ENCODE measurements at places on chromosomes 13 and 19.

GRCh38 chr13:58085819-58086218 is 454.3 kb downstream of the PCDH17 start:
- no peak for DNase-seq

DNA sequence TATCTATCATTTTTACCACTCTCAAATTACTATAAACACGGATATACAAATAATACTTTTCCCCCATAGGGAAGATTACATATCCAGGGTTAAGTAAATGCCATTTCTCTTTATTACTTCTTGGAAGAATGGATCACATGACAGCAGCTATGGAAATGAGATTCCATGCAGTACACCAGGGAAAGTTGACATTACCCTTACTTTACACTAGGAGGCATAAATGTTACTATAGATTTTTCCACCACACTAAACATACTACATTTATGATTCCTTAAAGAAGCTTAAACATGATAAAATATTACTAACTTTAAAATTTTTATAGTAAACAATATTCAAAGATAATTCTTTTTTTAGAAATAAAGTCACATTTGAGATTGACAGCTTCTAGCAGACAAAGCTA is 611.4 kb downstream of the PCDH9 start:
- DNase-seq: peak; percentile 3

- DNase-seq: no peak
Observed at GRCh38 chr13:53327680-53328315, 299.2 kb downstream of the OLFM4 start.

DNA sequence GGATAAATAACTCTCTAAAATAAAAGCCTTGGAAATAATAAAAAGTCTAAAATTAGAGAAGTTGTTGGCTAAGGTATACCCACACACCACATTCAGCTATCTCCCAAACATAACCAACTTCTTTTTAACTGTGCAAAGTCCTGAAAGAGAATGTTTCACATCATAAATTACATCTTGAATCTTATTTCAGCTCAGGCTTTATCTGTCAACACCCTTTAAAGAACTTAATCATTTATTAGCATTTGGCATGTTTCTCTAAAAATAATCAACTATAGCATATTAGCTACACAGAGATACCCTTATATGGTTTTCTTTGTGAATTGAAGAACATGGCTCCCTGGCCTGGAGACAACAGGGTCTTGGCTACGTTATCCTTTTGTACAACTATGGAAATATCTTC is 6.9 kb downstream of the EDNRB start:
- no peak for DNase-seq

DNA sequence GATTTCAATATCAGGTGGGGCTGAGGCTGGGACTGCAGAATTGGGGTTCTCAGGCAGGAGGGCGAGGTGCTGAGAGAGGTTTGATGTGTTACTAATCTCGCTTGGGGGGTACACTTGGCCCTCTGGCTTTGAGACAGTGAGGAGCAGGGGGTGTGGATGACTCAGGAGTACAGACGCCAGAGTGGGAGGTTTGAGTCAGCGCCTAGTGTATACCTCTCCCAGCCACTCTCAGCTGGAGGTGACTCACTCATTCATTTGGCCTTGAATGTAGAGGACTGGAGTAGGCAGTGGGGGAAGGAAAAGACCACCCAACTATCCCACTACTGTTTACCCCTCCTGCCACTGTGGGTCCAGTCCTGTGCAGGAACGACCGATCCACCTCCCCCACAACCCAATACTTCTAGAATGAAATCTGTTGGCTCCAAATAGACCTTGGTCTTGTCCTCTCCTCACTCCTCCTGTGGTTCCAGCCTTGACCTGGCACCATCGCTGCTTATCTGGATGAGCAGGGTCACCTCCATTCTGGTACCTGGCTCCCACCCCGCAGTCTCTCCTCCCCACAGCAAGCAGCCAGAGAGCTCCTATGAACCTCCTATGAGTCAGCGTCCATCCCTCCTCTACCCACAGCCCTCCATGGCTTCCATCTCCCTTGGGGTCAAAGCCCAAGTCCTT is 20.1 kb upstream of the ZNRF4 start:
- DNase-seq: no peak

DNA sequence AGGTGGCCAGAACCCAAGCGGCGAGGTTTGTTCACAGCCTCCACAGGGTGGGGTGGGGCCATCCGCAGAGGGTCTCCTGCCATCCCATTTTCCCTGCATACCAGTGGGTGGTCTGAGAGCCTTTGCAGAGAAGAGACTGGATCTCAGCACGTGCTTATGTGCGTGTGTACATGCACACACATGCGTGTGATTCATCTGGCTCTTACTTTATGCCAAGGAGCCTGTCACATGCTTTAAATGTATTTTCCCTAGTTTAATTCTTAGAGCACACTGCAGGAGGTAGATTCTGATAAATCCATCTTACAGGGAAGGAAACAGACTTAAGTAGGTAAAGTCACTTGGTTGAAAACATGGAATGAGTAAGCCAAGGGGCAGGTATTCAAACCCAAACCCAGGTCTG is 47.1 kb downstream of the CAPN12 start:
- DNase-seq: no peak

GRCh38 chr13:111911754-111912452 is 155.0 kb upstream of the SOX1 start:
- DNase-seq: no peak

- DNase-seq: no peak
Observed at GRCh38 chr13:31121379-31122140, 40.1 kb downstream of the HSPH1 start.

- DNase-seq: no peak
Observed at GRCh38 chr13:65532231-65532630, 1697.9 kb downstream of the PCDH9 start.

DNA sequence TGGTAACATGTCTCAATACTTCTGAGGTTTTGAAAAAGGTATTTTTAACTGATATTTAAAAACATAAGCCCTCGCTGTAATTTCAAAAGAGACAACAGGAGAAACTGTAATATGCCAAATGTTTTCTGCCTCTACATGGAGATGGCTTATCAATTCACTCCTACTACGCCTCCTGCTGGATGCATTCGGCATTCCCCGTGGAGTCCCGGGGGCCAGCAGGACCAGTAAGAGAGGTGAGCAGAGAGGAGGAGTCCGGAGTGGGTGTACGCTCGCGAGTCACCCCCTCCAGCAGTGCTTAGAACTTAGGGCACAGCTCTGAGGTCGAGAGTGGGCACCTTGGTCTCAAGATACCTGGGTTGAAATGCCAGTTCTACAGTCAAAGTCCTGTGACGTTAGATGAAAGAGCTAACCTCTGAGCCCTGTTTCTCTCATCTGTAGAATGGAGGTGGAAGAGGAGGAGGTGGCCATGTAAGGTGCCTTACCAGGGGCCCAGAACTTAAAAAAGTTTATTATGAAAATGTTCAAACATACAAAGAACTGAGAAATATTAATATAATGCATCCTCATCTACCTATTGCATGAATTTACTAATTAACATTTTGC is 110.2 kb downstream of the STK24 start:
- DNase-seq: peak; percentile 20

DNA sequence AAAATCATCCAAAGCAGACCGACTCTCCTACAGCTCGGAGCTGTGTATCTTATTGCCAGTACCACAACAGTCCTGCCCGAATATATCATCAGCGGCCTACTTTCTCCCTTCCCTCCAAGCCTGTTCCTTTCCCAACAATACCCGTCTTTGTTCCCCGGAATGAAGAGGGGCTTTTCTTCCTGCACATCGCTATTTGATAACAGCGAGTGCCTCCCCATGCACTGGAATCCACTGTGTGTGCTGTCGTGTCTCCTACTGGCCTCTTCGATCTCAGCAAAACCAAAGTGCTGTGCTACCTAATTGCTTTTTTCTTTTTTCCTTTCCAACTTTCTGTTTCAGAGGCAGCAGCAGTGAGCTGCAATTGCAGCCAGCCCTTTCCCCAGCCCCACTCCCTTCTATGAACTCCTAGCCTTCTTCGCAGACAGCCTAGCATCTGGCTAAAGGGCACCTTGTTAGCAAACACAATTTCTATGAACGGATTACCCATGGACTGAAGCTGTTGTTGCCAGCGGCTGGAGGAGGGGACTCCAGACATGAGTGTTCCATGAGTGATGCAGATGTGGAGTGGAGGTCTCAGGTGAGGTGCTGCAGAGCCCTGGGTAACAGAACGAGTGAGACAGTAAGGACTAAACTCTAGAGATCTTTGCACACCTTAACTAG is 43.4 kb downstream of the EFNB2 start:
- no peak for DNase-seq

GRCh38 chr19:1856345-1856697 is 7.1 kb downstream of the KLF16 start:
- no peak for DNase-seq

DNA sequence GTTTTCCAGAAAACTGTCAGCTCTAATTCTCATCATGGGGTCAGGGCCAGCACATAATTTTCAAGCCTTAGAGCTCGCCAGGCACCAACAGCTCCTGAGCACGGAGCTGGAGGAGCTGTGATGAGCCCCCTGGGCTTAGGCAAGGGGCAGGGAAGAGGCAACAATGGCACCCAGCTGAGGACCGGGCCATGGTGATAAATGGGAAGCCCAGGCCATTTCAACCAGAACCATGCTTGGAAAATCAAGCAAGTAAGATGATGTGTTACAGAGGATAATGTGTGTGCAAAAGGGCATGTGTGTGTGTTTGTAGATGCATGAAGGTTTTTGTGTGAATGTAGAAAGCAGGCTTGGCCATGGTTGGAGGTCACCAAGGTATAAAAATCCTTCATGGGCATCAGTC is 66.8 kb upstream of the UBAC2 start:
- no peak for DNase-seq

DNA sequence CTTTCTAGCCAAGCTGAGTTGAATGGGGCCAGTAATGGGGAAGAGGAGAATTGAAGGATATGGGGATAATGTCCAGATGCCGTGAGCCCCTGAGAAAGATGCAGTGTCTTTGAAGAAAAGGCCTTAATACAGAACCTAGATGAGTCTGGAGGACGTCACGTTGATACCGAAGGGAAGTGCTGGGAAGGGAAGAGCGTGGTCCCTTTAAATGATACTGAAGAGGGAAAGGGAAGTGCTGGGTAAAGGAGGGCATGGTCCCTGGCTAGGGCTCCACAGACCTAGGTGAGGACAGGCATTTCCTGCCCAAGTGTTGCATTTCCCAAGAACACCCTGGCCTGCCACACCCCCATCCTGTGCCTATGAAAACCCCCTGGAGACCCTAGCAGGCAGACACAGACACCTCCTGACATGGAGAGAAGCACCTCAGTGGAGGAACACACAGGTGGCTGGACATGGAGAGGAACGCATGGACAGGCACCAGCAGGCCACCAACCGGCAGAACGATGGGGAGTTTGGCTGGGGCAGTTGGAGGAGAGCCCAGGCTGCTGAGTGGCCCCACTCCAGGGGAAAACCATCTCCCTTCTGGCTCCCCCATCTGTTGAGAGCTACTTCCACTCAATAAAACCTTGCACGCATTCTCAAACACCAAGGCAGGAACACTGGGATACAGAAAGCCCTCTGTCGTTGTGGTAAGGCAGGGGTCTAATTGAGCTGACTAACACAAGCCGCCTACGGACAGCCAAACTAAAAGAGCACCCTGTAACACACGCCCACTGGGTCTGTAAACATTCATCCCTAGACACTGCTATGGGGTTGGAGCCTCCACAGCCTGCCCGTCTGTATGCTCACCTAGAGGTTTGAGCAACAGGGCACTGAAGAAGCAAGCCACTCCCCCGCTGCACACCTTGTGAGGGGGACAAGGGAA is 34.9 kb upstream of the POMP start:
- DNase-seq: no peak

DNA sequence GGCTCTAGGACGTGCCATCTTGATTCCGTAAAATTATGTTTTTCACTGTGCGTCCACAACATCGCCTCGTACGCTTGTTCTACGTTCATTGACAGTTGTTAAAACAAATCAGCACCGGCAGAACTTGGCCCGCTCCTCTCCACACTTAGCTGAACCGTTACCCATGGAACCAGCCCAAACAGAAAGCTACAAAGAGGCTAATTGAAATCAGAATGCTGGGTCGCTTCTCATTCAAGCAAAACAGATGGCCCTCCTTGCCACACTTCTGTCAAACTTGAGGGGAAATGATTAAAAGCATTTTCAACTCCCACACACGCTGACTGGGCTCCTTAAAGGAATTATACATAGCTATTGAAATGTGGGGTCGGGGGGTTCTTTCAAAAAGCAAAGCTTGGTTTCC is 71.6 kb downstream of the TM9SF2 start:
- DNase-seq: no peak

- no peak for DNase-seq
Observed at GRCh38 chr13:91181892-91182291, 165.6 kb upstream of the MIR17HG start.

- no peak for DNase-seq
Observed at GRCh38 chr13:73228546-73228945, 169.7 kb downstream of the KLF5 start.

GRCh38 chr13:59877933-59878332 is 285.8 kb downstream of the DIAPH3 start:
- no peak for DNase-seq

DNA sequence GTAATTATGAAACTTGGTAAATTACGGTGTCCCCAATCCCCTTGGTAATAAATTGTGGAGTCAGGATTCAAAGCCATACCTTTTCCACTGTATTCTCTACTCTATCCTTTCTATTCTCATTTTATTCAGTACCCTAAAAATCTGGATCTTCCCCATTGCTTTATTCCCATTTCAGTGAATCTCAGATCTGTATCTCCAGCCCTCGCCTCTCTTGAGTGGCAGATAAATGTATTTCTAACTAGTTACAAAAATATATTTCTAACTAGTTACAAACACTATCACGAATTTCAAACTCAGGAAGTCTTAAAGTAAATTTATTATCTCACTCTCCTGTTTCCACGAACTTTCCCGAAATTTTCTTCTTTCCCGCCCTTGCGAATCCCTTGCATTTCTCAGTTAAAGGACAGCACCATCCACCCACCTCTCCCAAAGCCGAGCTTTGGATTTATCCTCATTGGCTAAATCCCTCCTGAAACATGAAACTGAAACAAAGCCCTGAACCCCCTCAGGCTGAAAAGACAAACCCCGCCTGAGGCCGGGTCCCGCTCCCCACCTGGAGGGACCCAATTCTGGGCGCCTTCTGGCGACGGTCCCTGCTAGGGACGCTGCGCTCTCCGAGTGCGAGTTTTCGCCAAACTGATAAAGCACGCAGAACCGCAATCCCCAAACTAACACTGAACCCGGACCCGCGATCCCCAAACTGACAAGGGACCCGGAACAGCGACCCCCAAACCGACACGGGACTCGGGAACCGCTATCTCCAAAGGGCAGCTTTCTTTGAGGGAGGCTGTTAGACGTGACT is 164.3 kb upstream of the PABPC3 start:
- DNase-seq: no peak

DNA sequence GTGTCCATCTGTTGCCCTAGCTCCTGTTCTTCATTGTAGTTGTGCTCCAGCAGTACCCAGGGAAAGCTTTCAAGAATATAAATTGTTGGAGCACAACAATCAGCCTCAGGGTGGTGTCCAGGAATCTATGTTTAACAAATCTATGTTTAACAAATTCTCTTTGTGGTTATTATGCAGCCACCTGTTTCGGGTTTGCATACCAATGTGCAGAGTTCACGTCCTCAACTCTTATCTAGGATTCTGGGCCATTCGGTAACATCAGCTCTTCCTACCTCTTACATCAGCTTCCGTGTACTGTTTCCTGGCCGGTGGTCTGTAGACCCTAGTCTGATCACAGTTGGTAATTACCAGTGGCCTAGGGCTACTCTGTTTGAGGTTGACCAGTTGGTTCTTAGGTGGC is 17.0 kb downstream of the MTUS2 start:
- no peak for DNase-seq
